ENCODE measurements at places on chromosomes 1 and 21.

GRCh38 chr1:228803421-228803820 is 68.1 kb downstream of the RHOU start:
- DNase-seq = no peak

DNA sequence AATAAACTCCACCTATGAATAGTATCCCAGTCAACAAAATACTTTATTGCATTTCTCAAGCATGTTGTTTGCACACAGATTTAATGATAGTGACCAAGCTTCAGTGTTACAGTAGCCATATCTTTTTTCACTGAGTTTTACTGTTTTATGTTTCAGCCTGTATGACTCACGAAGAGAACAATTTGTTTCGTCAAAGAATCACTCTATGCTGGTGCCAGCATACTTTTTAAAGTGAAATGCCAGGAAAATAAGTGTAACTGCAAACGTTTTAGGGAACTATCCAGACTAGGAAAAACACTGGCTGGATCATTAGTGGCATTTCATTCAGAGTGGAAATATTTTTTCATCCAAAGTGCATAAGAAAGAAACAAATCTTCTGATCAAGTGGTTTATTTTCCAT is 210.8 kb downstream of the COL11A1 start:
- DNase-seq = no peak

DNA sequence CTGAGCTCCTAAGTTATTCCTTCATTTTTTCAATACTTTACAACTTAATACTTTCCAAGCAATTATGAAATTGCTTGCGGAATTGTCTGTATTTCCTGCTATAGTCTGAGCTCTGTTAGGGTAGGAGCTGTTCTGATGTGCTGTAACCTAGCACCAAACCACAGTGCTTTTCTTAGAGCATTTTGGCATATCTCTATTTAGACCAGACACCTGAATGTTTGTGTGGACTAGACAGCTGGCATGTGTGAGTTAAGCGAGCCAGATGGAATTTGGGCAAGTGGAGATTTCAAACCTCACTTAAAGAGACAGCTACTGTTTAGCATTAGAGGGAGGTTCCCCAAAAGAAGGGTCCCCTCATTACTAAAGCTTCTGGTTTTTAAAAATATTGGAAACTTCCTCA is 106.1 kb downstream of the RWDD3 start:
- no peak for DNase-seq

- no peak for DNase-seq
Observed at GRCh38 chr1:229631148-229631547, 5.1 kb downstream of the URB2 start.

- no peak for DNase-seq
Observed at GRCh38 chr1:115356356-115356755, 18.3 kb upstream of the NGF start.

DNA sequence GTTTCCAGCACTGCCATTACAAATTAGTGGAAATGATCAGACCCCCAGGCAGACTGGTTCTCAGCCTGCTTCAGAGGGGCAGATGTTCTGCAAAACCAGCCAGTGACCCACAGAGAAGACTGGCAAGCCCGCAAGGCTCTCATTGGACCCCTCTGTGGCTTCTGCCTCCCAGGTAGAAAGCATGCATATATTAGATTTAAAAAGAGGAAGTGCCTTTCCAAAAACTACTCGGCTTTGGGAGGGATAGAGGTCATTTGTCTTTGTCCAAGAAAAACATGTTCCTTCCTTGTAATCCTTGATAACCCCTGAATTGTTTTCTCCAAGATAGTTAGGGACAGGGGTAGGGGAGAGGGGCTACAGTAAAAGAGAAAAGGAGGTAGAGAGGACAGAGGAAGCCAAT is 11.8 kb downstream of the HIVEP3 start:
- DNase-seq = no peak

DNA sequence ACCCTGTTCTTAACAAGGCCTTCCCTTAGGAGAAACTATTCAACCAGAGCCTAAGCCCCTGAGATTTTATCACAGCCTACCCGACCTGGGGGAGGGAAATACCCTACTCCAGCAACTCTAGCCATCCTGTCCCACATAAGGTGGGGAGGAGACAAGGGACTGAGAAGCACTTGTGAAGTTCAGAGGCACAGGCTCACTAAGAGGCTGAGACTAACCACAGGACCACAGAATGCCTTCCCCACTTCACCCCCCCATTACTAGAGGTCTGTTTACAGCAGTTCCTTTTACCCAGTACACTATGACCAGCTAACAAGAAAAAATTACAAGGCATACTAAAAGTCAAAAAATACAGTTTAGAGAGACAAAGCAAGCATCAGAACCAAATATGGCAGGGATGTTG is 86.8 kb downstream of the TEX35 start:
- no peak for DNase-seq

DNA sequence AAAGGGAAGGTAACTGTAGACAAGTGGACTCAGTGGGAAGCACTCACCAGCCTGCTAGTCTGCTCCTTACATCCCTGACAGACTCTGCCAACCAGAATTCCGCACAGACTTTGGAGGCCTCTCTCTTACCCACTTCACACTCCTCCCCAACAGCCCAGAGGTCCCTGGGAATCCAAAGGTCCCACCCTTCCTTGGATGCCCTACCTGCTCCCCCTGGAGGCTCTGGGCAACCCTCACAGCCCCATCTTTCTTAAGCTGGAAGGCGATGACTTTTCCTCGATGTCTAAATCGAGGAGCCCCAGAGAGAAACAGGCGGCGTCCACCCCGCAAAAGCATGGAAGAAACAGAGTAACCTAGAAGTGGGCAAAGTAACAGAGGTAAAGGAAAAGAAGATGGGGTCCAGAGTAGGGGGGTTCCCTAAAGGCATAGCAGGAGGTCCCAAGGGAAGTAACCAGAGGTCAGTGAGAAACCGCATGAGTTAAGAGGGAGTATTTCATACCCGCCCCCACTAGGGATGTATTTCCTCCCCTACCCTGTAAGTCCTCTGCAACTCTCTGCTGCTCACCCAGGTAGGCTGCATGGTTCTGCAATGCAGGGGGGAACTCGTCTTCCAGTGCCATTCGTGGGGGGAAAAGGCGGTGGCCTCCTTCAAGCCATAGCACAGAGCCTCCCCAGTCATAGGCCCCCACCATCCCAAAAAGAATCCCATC is 8.4 kb downstream of the ITGA10 start:
- DNase-seq = peak; percentile 39

- no peak for DNase-seq
Observed at GRCh38 chr21:26351661-26352060, 181.1 kb upstream of the APP start.

GRCh38 chr1:63651161-63651701 is 58.0 kb downstream of the PGM1 start:
- DNase-seq = no peak

GRCh38 chr1:2465371-2466269 is 10.5 kb upstream of the PLCH2 start:
- peak; percentile 83 for DNase-seq

Data from D341Med (cell line).